Chondrocyte (in vitro differentiated cells): ENCODE measurements at places on chromosomes 4 and X.

GRCh38 chrX:129747533-129747932 lies 8.8 kb downstream of the XPNPEP2 start:
- no peak overlapping the region for H3K27ac ChIP-seq
- H3K4me3 ChIP-seq: no peak overlapping the region
- H3K4me1 ChIP-seq: no peaks in the 10 kb centered on the region
- DNase-seq: no peak

GRCh38 chr4:98430708-98431403 lies 169.7 kb downstream of the RAP1GDS1 start:
- H3K36me3 ChIP-seq: peaks cover 15% of the 10 kb centered on the region
- H3K4me1 ChIP-seq: peaks cover 14% of the 10 kb centered on the region
- DNase-seq: no peak
- H3K27ac ChIP-seq: no peak overlapping the region

DNA sequence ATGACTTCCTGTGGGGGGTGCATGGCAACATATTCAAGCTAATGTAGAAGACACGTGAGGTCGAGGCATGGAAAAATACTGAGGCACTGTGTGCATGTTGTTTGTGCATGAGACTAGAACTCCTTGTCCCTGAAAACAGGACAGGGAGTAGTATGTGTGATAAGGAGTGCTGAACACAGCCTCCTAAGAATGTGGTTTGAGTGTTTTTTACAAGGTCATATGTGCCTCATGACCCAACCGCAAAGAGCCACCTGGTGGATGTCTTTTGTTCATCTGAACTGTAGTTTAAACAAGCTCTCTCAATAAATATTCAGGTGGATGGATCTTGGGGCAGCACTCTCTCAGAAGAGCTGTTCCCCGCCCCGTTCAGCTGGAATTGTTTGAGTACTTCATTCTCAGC lies 226.6 kb downstream of the NLGN4X start:
- DNase-seq: no peak
- H3K27ac ChIP-seq: no peak overlapping the region
- H3K4me3 ChIP-seq: no peak overlapping the region
- no peaks in the 10 kb centered on the region for H3K4me1 ChIP-seq

GRCh38 chr4:101393256-101393655 lies 45.9 kb upstream of the PPP3CA start:
- no peaks in the 10 kb centered on the region for H3K27me3 ChIP-seq
- no peak for DNase-seq
- no peak overlapping the region for H3K4me3 ChIP-seq
- H3K36me3 ChIP-seq: no peaks in the 10 kb centered on the region

- DNase-seq: no peak
- no peaks in the 10 kb centered on the region for H3K36me3 ChIP-seq
- no peak overlapping the region for H3K4me3 ChIP-seq
Observed at GRCh38 chr4:6751611-6752485, 30.7 kb upstream of the KIAA0232 start.

DNA sequence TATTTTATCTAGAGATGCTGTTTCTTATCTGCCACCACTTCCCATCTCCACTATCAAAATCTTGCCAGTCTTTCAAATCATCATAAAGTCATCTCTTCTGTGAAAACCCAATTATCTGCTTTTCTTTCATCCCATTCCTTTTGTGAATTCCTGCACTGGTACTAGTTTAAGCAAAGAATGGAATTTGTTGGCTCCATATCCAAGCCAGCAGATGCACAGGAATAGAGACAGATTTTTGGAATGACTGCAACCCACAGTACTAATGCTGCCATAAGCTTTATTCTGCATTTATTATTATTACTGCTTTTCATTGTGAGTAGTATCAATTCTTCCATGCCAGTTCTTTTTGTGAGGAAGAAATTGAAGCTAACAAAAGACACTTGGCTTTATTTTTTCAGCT lies 616.7 kb downstream of the RAPGEF2 start:
- no peaks in the 10 kb centered on the region for H3K4me1 ChIP-seq
- H3K27me3 ChIP-seq: no peaks in the 10 kb centered on the region
- H3K4me3 ChIP-seq: no peak overlapping the region
- no peak for DNase-seq
